ENCODE measurements at places on chromosomes 2 and 18.

GRCh38 chr18:11497585-11497984 lies 111.8 kb upstream of the SLC35G4 start:
- no peak for DNase-seq

DNA sequence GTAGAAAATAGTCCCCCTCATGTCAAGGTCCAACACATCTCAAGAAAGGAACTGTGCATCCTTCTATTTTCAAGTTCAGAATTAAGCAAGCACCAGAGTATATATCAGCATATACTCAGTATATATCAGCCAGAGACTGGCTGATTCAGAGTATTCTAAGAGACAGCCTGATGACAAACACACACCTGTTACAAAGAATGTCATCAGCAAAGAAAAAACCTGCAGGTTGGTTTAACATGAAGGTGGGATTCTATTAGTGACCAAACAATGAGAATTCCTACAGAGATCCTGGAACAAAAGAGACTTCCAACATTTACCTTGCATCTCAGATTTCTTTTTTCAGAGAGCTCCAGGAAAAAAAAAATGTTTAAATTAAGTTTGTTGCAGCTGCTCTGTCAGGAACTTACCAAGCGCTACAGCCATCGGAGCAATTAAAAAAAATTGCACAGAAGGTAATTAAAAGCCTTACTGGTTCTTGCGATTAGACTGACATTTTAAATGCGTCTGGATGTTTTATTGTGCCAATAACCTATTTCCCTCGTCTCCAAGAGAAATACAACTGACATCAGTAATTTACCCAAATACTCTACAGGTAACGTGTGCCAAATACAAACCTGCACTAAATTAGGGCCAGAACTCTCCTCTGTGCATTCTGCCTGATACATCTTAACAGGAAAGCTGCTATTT lies 218.1 kb downstream of the HNMT start:
- no peak for DNase-seq

- DNase-seq, result no peak
Observed at GRCh38 chr18:77632758-77633157, 383.1 kb downstream of the GALR1 start.

DNA sequence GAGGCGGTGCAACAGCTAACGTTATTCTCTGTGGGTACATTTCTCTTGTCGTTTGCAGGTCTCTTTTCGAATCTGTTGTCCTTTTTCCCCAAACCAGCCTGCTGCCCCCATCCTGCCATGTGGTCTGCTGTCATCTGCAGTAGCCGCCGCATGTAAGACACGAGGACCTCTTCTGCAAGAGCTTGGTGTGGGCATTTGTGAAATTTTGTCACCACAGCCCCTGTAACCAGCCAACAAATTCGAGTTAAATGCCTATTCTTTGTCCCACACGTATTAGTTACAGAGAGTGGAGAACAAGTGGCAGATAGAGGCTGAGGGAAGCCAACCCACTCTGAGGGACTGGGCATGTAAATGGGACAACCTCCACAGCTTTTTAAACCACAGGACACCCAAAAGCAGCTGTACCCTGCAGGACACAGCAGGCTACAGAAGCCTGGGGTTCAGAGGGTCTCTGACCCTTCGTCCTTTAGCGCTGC lies 35.0 kb downstream of the ITGA6 start:
- DNase-seq, result peak; percentile 7

- DNase-seq, result no peak
Observed at GRCh38 chr2:68357605-68358337, 7.3 kb upstream of the PLEK start.

GRCh38 chr2:227455200-227455599 lies 16.8 kb upstream of the AGFG1 start:
- no peak for DNase-seq

- DNase-seq, result no peak
Observed at GRCh38 chr18:2240311-2240705, 331.0 kb downstream of the METTL4 start.

DNA sequence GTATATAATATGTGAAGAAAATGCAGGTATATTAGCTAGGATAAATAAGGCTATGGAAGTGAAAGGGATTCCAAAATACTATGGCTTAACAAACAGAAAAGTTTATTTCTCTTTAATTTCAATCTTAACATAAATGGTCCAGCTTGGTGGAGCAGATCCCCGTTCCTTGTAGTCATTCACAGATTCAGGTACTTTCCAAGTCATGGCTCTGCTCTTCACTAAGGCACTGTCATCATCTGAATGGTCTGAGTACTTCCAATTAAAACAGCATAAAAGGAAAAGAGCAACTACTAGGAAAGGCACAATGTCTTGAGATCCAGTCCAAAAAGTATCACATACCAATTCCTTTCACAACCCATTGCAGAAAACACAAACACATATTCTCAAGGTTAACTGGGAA lies 63.4 kb downstream of the OLA1 start:
- DNase-seq, result no peak

- no peak for DNase-seq
Observed at GRCh38 chr2:23599667-23600066, 214.7 kb downstream of the KLHL29 start.

DNA sequence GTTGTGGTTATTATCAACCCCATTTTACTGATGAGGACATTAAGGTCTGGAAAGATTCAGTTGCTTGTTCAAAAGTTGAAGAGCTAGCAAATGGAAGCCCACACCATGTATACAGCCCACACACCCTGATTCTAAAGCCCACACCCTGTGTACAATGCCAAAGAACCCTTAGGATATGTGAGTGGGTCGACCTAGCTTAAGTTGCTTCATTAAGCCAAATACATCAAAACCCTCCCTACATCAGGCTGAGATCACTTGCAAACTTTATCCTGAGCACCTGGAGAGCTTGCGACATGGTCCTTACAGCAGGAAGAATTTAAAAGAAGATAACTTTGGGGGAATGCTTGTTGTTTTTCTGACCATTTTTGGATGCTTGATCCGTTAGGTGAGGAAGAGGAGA lies 435 bp upstream of the ARHGAP25 start:
- no peak for DNase-seq

DNA sequence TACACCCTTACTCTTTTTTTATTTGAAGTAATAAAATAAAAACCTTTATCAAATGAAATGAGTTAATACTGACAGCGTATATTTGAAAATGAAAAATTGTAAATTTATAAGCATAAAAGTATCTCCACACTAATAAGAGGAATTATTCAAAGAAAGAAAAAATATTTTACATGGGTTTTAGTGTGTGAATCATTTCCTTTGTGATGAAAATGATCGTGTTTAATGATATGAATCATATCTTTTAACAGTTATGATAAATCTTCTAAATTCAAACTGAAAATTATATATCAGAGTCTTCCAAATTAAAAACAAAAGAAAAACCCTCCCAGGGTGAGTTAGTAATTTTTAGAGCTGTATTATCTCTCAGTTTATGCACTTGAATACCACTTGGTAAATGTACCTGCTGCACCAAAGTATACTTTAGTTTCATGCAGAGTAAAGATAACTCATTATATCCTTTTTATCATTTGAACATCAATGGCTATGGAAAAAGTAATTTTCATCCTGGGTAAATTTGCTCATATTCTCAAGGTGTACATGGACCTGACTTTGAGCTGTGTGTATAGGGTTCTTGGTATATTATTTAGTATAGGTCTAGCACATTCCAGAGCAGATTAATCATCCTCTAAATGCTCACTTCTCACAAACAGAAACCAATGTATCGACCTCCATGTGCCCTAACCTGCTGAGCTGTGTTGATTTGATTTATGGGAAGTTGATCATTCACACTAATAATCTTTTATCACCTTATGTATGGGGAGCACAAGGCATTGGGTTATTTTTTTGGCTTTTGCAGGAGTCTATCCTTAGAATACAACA lies 98.7 kb upstream of the VWC2L start:
- DNase-seq, result no peak

DNA sequence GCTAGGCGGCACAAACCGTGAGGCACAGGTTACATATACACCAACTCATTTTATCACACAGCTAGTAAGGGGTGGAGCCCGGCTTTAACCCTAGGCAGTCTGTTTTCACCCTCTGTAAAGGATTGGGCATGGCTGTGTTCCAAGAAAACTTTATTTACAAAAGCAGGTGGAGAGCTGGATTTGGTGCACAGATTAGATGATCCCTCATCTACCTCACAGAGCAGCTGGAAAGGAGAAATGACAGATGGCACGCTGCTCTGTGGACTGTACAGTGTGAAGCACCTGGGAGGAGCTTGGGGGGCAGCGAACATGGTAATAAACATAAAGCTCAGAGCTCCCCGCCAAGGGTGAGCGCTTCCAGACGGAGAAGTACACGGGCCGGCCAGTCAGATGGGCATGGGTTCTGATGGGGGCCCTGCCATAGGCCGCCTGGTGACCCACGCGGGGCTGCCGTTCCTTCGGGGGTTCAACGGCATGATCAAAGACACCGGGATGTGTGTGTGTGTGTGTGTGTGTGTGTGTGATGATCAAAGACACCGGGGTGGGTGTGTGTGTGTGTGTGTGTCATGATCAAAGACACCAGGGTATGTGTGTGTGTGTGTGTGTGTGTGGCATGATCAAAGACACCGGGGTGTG lies 862 bp upstream of the TMEM177 start:
- DNase-seq, result peak; percentile 13

GRCh38 chr18:36496022-36496421 lies 198.5 kb downstream of the FHOD3 start:
- DNase-seq, result no peak

GRCh38 chr2:193963472-193964119 lies 1693.4 kb upstream of the SLC39A10 start:
- no peak for DNase-seq

DNA sequence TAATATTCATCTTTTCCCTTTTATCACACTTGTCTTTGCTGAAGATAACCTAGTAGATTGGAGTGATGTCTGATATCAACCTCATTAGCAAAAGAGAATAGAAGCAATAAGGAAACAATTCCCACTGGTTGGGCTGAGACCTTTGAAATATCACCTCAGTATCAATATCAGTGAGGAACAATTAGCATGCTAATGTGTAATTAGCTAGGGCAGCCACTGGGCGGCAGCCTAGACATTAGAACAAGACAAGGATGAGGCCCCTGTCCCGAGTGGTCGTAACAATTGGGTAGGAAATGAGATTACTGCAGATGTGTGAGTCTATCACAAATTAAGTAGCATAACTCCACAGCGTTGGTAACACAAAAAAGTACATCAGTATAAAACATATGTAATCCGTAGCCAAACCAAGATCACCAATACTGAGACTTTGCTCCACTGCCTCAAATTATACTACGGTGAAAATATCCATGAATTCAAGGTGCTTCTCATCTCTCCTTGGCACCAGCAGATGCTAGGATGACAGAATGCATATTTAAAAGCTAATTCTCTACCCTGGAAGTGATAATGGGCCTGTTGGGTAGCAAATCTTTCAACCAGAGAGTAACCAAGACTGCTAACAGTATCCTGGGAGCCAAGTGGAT lies 99.1 kb downstream of the ALPK2 start:
- DNase-seq, result peak; percentile 49

DNA sequence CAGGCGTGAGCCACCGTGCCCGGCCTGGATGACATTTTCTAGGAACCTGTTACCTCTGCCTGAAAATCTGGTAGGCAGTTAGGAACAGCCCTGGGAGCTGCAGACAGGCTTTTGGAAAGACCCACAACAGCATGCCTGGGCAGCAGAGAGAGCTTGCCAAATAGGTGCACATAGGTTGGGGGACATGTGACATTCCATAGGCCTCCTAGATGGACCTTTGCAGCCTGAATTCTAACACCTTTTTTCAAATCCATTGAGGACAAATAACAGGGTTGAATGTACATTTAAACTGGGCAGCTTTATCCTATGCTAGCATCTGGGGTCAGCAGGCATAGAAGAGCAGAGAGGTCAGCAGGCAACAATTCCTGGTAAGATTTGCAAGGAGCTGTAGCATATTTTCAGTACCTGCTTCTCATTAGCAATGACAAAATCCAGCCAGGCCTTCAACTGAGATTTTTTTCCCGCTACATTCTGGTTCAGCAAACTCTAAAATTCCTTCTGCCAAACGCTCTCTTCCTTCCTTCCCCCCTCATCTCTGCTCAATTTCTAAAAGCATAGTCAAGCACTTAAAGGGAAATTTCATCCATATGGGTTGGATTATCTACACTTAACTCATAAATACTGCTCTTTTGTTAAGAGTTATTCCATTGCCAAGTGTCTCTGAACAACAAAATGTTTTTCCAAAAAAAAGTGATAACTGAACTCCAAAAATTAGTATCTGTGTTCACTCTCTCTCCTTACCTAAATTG lies 75.2 kb downstream of the SOWAHC start:
- no peak for DNase-seq

GRCh38 chr2:144152817-144153271 lies 367.1 kb downstream of the ZEB2 start:
- DNase-seq, result no peak

- DNase-seq, result no peak
Observed at GRCh38 chr2:10785260-10785659, 27.3 kb downstream of the PDIA6 start.

GRCh38 chr18:34718610-34719009 lies 8.5 kb downstream of the DTNA start:
- DNase-seq, result no peak

- no peak for DNase-seq
Observed at GRCh38 chr18:62999921-63000320, 284.6 kb downstream of the PHLPP1 start.

DNA sequence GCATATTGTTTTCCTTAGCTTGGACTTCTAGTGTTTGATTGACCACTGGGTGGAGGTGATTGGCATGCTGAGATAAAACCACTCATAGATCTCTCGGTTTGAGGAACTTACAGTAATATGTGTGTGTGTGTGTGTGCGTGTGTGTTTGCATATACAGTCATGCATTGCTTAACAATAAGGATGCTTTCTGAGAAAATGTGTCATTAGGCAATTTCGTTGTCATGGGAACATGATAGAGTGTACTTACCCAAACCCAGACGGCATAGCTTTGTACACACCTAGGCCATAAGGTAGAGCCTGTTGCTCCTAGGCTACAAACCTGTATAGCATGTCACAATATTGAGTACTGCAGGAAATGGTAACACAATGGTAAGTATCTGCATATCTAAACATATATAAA lies 167.3 kb downstream of the NYAP2 start:
- no peak for DNase-seq

GRCh38 chr2:241279828-241280227 lies 35.6 kb downstream of the HDLBP start:
- no peak for DNase-seq

DNA sequence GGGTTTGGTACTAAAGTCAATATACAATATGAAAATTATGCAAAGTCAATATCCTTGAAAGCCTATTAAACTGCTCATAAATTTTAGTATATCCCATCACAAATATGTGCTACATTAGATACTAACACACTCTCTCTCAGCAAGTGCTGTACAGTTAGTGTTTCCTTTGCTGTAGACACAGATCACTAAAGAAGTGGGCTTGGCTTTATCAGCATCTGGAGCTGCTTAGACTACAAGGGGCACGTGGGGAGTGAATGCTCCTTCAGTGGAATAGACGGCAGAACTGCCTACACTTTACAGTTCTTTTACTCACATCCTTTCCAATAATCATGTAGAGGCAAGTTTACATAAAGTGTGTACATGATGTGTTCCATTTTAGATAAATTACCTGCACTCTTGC lies 26.0 kb upstream of the EFEMP1 start:
- no peak for DNase-seq

GRCh38 chr2:72864500-72864899 lies 22.7 kb upstream of the SPR start:
- no peak for DNase-seq
